AG04450 (cell line): ENCODE measurements at places on chromosomes 4 and X. TPM values are rescaled to one million over a fixed set of nuclear protein-coding genes. Genes with fewer than 3 reads are reported as not detected.

Gene ZFX
- 16.2 and 23.1 TPM in 2 replicates for polyA plus RNA-seq

Gene PAGE2B
- not detected in 2 replicates for polyA plus RNA-seq

Gene TRIML2
- 0.06 and 0.07 TPM in 2 replicates for polyA plus RNA-seq

Gene CPZ
- 6.4 and 8.3 TPM in 2 replicates for polyA plus RNA-seq

Gene MSX1
- 1.7 TPM in 2 replicates for polyA plus RNA-seq

Gene FHDC1
- 0.10 and 0.12 TPM in 2 replicates for polyA plus RNA-seq

Gene TRIM60
- not detected in 2 replicates for polyA plus RNA-seq

Gene IGBP1
- polyA plus RNA-seq, result 96.1 and 118 TPM in 2 replicates

Gene PPP4R3C
- polyA plus RNA-seq, result not detected in 2 replicates

Gene SPIN2A
- polyA plus RNA-seq, result 1.0 and 1.3 TPM in 2 replicates

Gene TMEM255A
- 0.04 and 0.05 TPM in 2 replicates for polyA plus RNA-seq

Gene MAGED4B
- polyA plus RNA-seq, result 58.6 and 79.6 TPM in 2 replicates

Gene SPANXA2
- polyA plus RNA-seq, result not detected in 2 replicates

Gene PDZD4
- 0.04 and 0.29 TPM in 2 replicates for polyA plus RNA-seq

Gene STK32B
- polyA plus RNA-seq, result 4.0 and 4.3 TPM in 2 replicates

Gene TMEM144
- 0.82 and 1.5 TPM in 2 replicates for polyA plus RNA-seq

Gene MAOA
- 0.37 and 0.40 TPM in 2 replicates for polyA plus RNA-seq

Gene C4orf17
- polyA plus RNA-seq, result not detected in 2 replicates

Gene ETDB
- polyA plus RNA-seq, result not detected in 2 replicates

Gene POU3F4
- not detected in 2 replicates for polyA plus RNA-seq

Gene SUPT20HL2
- polyA plus RNA-seq, result not detected in 2 replicates

Gene SLC7A11
- polyA plus RNA-seq, result 59.2 and 80.5 TPM in 2 replicates

Gene FGFR3
- 0.06 and 0.21 TPM in 2 replicates for polyA plus RNA-seq

Gene TLR2
- 0.22 and 0.24 TPM in 2 replicates for polyA plus RNA-seq

Gene GDI1
- 149 and 154 TPM in 2 replicates for polyA plus RNA-seq

Gene MAGEA2B
- not detected in 2 replicates for polyA plus RNA-seq

Gene NPNT
- polyA plus RNA-seq, result not detected in 2 replicates

Gene SLC6A8
- polyA plus RNA-seq, result 6.9 and 12.3 TPM in 2 replicates

Gene SLC6A14
- polyA plus RNA-seq, result not detected in 2 replicates

Gene GPRASP1
- polyA plus RNA-seq, result 2.2 and 2.7 TPM in 2 replicates

Gene SMARCA5
- polyA plus RNA-seq, result 19.9 and 26.8 TPM in 2 replicates

Gene UGT2B10
- polyA plus RNA-seq, result not detected in 2 replicates

Gene SLIT2
- polyA plus RNA-seq, result 15.2 and 16.0 TPM in 2 replicates

Gene KLHL4
- polyA plus RNA-seq, result 0.17 and 0.33 TPM in 2 replicates

Gene XAGE2
- not detected in 2 replicates for polyA plus RNA-seq

Gene ARSJ
- 43.8 and 47.9 TPM in 2 replicates for polyA plus RNA-seq

Gene EGFL6
- not detected in 2 replicates for polyA plus RNA-seq

Gene HEPH
- polyA plus RNA-seq, result 49.4 and 59.3 TPM in 2 replicates

Gene HSFX1
- polyA plus RNA-seq, result 0.21 and 0.37 TPM in 2 replicates

Gene SUV39H1
- polyA plus RNA-seq, result 2.4 and 3.1 TPM in 2 replicates

Gene CSAG1
- polyA plus RNA-seq, result not detected in 2 replicates

Gene KLB
- not detected in 2 replicates for polyA plus RNA-seq

Gene SLC38A5
- 19.1 and 22.3 TPM in 2 replicates for polyA plus RNA-seq

Gene FAAH2
- polyA plus RNA-seq, result 0.53 TPM in 1 of 2 replicates, not detected in the other

Gene F8A3
- 3.9 and 6.5 TPM in 2 replicates for polyA plus RNA-seq

Gene RS1
- polyA plus RNA-seq, result not detected in 2 replicates

Gene TLR3
- 0.86 and 1.1 TPM in 2 replicates for polyA plus RNA-seq

Gene SPANXA1
- not detected in 2 replicates for polyA plus RNA-seq

Gene RASSF6
- polyA plus RNA-seq, result 0.06 and 0.07 TPM in 2 replicates

Gene EDA2R
- 26.7 and 30.9 TPM in 2 replicates for polyA plus RNA-seq

Gene LGI2
- polyA plus RNA-seq, result not detected in 2 replicates

Gene DRP2
- polyA plus RNA-seq, result 4.3 and 5.5 TPM in 2 replicates

Gene DSPP
- not detected in 2 replicates for polyA plus RNA-seq

Gene SSX2B
- polyA plus RNA-seq, result not detected in 2 replicates

Gene TMSB15A
- 22.6 and 35.6 TPM in 2 replicates for polyA plus RNA-seq

Gene ZCCHC4
- polyA plus RNA-seq, result 11.4 and 13.1 TPM in 2 replicates

Gene SHROOM4
- 1.0 and 1.1 TPM in 2 replicates for polyA plus RNA-seq

Gene EVC2
- polyA plus RNA-seq, result 2.1 and 2.9 TPM in 2 replicates

Gene XKRX
- polyA plus RNA-seq, result 0.36 and 0.46 TPM in 2 replicates
